ENCODE measurements at places on chromosomes 12 and 14. TPM values are rescaled to one million over a fixed set of nuclear protein-coding genes. Genes with fewer than 3 reads are reported as not detected.

- DNase-seq: no peak
Observed at GRCh38 chr12:88903333-88903732, 323.1 kb upstream of the KITLG start.

GRCh38 chr14:81415781-81416180 is 15.7 kb upstream of the STON2 start:
- DNase-seq: no peak

- no peak for DNase-seq
Observed at GRCh38 chr12:121511916-121512315, 68.9 kb downstream of the KDM2B start.

DNA sequence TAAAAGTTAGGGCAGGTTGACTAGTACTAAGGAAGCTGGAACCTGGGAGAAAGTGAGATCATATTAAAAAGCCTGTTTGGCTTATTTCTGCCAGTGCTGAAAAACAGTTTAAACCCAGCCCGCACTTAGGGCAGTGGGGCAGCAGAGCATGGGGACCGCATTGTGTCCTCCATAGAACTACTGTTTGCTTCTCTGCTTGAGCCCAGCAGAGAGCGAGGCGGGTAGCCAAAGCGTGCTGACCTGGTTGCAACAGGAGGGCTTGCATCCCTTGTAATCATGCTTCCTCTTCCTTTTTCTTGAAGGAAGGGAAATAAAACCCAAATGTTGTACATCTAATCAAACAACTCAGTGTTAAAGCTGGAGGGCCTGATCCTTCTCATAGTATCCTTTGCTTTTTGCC is 82.5 kb upstream of the HOXC13 start:
- DNase-seq: no peak

GRCh38 chr12:45726603-45727300 is 2.8 kb upstream of the ARID2 start:
- no peak for DNase-seq

GRCh38 chr12:60693019-60693626 is 1097.3 kb downstream of the SLC16A7 start:
- DNase-seq: no peak

DNA sequence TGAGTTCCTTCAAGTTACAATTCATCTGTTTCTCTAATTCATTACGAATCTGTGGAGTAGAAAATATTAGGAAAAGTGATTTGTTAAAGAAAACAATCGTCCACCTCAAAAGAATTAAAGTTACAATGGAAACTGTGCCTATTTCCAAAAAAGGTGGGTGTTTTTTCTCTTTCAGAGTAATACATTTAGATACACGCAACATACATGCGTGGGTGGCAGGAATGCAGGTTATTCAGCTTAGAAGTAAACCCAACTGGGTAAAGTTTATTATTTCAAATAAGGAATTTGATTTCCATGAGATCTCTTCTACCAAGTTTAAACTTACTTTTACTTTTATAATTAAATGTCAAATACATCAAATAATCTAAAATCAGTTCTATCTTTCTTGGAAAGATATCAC is 52.2 kb downstream of the SSH1 start:
- DNase-seq: no peak

- no peak for DNase-seq
Observed at GRCh38 chr14:57089901-57090300, 178.8 kb downstream of the EXOC5 start.

DNA sequence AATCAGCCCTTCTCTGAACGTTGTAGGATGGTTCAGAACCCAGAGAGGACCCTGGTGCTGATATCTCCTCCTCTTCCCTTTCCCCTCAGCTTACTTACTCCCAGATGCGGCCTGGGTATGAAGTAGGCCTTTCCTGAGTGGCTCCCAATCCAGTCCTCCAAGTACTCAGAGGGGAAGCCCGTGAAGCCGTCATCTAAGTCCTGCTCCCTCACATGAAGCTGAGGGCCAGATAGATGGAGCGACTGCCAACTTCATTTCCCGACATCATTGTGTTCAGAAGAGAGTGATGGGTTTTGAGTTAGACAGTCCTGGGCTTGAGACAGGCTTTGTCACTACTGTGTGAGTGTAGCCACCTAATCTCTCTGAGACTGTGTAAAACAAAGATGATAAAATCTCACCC is 2.7 kb downstream of the APOLD1 start:
- no peak for DNase-seq

- DNase-seq: peak; percentile 3
Observed at GRCh38 chr12:89247541-89247942, 104.8 kb downstream of the DUSP6 start.

- no peak for DNase-seq
Observed at GRCh38 chr12:98893675-98894411, 248.8 kb downstream of the APAF1 start.

- peak; percentile 54 for DNase-seq
Observed at GRCh38 chr12:118189741-118190191, 53.8 kb downstream of the PEBP1 start.

- no peak for DNase-seq
Observed at GRCh38 chr12:39239490-39240486, 203.1 kb downstream of the KIF21A start.

DNA sequence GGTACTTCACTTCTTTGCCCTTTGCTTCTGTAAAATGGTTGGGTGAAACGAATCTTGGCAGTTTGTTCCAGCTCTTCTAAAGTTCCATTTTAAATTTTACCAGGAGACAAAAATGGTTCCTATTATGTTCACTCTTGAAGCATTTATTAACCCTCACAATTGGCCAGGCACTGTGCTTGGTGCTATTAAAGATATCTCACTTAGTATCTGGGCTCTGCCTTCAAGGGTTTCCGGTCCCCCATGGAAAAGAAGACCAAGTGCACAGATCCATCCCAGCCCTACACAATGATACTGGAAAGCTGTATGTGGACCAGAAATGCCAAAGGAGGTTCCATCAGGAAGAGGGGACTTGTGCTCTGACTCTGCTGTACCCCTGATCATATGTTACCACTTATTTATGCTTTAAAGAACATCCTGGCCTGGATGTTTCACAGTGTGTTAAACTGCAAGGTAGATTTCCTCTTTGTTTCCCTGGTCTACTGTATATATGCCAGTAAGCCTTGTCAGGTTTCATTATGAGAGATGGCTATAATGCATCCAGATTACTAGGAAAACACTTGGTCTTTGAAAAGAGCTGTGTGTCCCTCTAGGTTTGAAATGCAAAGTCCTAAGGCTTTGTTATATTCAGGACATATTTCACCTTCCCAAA is 154.8 kb downstream of the PRKCH start:
- no peak for DNase-seq

DNA sequence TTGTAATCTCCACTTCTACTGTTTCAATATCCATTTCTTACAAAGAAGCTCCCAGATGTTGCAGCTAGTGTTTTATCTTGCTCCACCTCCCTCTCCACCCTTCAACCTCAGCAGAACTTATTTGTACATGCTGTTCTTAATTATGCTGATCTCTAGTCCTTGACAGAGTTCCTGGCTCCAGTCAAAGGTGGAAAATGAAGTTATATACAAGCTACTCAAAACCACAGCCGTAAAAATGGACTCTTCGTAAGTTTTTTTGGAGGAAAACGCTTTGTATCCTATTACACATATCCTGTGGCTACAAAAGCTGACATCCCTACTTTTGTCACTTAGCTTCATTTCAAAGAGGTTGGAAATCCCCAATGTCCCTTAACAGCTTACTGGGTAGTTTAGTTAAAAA is 1.3 kb downstream of the CLEC1A start:
- no peak for DNase-seq

DNA sequence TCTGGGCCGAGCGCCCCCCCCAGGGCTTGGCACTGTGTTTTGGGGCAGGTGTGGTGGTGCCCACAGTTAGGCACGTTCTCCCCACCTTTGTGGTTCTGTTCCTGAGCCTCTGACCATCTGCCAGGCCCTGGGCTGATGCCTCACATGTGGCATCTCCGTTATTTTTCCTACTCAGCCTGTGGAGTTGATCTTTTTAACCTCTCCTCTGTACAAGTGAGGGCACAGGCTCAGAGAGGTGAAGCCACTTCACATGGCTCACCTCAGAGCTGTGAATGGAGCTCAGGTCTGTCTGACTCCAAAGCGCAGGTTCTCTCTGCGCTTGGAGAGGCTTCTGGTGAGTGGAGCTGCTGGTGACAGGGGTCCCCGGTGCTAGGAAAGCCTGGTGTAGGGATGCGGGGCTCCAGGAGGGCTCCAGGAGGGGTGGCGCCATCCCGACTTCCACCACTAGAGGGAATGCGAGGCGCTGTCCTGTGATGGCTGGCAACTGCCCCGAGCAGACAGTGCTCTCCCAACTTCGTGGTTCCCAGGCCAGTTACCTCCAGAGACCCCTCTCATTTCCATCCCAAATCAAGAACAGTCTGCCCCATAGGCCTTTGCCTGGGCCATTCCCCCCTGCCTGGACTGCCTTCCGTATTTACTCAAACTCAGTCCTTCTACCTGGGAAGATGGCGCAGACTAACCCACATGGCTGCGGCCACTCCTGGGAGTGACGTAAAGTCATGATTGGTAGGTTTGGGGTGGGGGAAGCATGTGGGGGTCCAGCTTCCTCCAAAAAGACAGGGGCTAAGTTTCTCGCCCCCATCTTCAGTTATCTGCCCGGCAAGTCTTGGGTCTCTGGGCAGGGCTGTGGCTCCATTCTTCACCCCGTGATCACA is 9.9 kb downstream of the BCL7A start:
- DNase-seq: no peak

DNA sequence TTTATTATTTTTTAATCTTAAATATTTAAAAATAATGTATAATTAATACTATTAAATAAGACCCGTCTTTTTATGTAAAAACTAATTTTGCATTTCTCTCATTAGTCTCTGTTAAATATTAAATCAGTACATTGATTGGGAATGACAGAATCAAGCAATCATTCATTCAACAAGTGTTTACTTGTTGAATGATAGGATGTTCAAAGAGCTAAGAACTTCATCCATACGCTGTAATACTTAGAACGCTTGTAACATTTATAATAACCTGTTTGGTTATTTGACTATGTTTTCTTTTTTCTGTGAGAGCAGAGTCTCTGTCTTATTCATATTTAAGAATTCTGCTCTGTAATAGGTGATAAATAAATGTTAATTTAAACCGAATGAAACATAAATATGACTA is 2.9 kb upstream of the BATF start:
- no peak for DNase-seq

DNA sequence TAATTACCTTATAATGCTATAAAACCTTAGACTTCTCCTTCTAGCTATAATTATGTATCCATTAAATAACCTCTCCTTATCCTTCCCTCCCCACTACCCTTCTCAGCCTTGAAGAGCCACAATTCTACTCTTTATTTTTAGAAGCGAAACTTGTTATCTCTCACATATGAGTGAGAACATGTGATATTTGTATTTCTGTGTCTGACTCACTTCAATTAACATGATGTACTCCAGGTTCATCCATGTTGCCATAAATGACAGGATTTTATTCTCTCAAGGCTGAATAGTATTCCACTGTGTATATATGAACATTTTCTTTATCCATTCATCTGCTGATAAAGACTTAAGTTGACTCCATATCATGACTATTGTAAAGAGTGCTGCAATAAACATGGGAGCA is 485.6 kb downstream of the FLRT2 start:
- no peak for DNase-seq

GRCh38 chr12:130838951-130839769 is at the start of gene STX2:
Gene STX2, minus strand, starts transcription at chr12:130839250. Its CDS starts 151 bp downstream, at chr12:130839099.
- peak; percentile 82 for DNase-seq

DNA sequence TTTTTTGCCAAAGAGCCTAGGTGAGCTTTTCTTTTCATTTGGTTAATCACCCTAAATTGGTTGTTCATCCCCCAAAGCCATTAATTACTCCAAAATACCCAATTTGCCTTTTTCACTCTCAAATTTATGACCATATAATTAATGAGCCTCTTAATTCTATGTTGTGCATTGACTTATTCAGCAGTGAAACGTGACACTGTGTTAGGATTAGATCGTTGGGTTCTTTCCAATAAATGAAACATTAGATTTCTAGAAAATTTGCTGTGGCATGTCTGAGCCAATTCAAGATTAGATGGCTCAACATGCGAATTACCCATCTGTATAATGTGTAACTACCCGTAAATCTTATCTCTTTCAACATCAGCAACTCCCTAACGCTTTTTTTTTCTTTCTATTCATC is 273.4 kb downstream of the BMP4 start:
- DNase-seq: peak; percentile 1

DNA sequence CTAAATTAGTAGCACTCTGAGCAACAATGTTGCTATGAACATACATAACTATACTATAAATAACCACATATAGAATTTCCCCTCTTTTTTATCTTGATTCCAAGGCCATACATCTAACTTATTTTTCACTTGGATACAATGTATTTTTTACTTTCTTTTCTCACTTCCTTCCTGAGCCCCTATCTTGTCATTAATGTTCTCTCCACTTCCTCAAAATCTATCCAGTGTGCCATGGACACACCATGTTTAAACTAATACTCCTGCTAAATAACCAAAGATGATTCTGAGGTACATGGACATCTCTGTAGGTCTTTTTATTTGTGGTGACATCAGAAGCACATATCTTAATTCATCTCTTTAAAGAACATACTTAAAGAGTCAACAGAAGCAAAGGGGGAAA is 251.2 kb downstream of the C12orf42 start:
- no peak for DNase-seq

- DNase-seq: no peak
Observed at GRCh38 chr14:105478398-105479251, 4.0 kb downstream of the CRIP2 start.

DNA sequence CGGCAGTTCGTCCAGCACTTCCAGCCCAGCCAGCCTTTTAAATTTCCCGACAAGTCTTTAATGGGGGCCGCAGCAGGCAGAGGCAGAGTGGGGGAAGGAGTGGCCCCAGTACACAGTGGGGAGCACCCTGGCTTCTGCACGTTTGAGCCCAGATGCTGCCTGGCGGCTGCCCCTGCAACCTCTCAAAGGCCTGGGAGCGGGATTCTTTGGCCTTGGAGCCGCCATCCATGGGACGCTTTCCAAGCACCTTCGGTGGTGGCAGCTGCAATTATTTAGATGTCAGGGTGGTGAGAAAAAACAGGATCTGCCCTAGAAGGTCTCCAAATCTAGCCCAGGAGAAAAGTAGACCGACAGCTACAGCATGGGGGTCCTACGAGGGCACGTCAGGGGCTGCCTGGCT is 46.0 kb downstream of the FAM222A start:
- no peak for DNase-seq

GRCh38 chr14:62017651-62018230 is 255.5 kb downstream of the SNAPC1 start:
- no peak for DNase-seq

The DAO gene
- 1.4 TPM for polyA plus RNA-seq

The NUMB gene
- polyA plus RNA-seq: 34.5 TPM

The ACSS3 gene
- polyA plus RNA-seq: 10.6 TPM

The CCDC177 gene
- 4.8 TPM for polyA plus RNA-seq

The NYNRIN gene
- polyA plus RNA-seq: 25.3 TPM

The PPP4R4 gene
- 8.0 TPM for polyA plus RNA-seq

The MIP gene
- not detected for polyA plus RNA-seq

The AMN gene
- 4.0 TPM for polyA plus RNA-seq

The TAS2R9 gene
- not detected for polyA plus RNA-seq

Data from spinal cord (tissue), 10 donors.